Pericardium fibroblast (primary cell): ENCODE measurements at places on chromosomes 3 and 15. TPM values are rescaled to one million over a fixed set of nuclear protein-coding genes. Genes with fewer than 3 reads are reported as not detected.

Gene MINAR1
- total RNA-seq = 0.70 and 0.94 TPM in 2 replicates

Gene KLHL6
- total RNA-seq = not detected in 2 replicates

Gene ABI3BP
- 6.8 and 15.2 TPM in 2 replicates for total RNA-seq

Gene CCR8
- not detected in 2 replicates for total RNA-seq

Gene RLBP1
- not detected in 2 replicates for total RNA-seq

Gene TNNC1
- total RNA-seq = 1.2 and 30.3 TPM in 2 replicates

Gene ZNF35
- total RNA-seq = 2.4 and 15.1 TPM in 2 replicates

Gene SKIL
- total RNA-seq = 28.7 and 42.0 TPM in 2 replicates

Gene LRTM1
- total RNA-seq = not detected in 2 replicates

Gene GPR149
- not detected in 2 replicates for total RNA-seq

Gene IVD
- 32.2 and 36.8 TPM in 2 replicates for total RNA-seq

Gene KNL1
- 1.5 and 2.3 TPM in 2 replicates for total RNA-seq

Gene PPIB
- 535 and 996 TPM in 2 replicates for total RNA-seq

Gene PROS1
- 81.5 and 157 TPM in 2 replicates for total RNA-seq

Gene CHRD
- 1.5 and 5.1 TPM in 2 replicates for total RNA-seq

Gene CCDC9B
- 0.09 and 1.6 TPM in 2 replicates for total RNA-seq

Gene CPB1
- 1.6 TPM in 1 of 2 replicates, not detected in the other for total RNA-seq

Gene PLXND1
- 139 and 155 TPM in 2 replicates for total RNA-seq

Gene EPM2AIP1
- 4.3 and 5.3 TPM in 2 replicates for total RNA-seq

Gene TRPM1
- total RNA-seq = not detected in 2 replicates

Gene CYP1A2
- total RNA-seq = not detected in 2 replicates

Gene CHRNA5
- total RNA-seq = 0.26 and 0.35 TPM in 2 replicates

Gene RARB
- 3.4 and 7.7 TPM in 2 replicates for total RNA-seq

Gene CDV3
- total RNA-seq = 134 and 265 TPM in 2 replicates

Gene SNTN
- total RNA-seq = not detected in 2 replicates

Gene IL12A
- not detected in 2 replicates for total RNA-seq

Gene LRRIQ4
- not detected in 2 replicates for total RNA-seq

Gene CGGBP1
- 31.7 and 34.1 TPM in 2 replicates for total RNA-seq

Gene RAB7A
- total RNA-seq = 67.8 and 67.9 TPM in 2 replicates

Gene IDH2
- 46.3 and 56.2 TPM in 2 replicates for total RNA-seq

Gene SLC24A5
- not detected in 2 replicates for total RNA-seq

Gene CFAP91
- 0.34 TPM in 1 of 2 replicates, not detected in the other for total RNA-seq

Gene RPP14
- total RNA-seq = 6.1 and 6.5 TPM in 2 replicates

Gene MOBP
- not detected in 2 replicates for total RNA-seq
